ENCODE measurements at places on chromosomes 2 and 18.

DNA sequence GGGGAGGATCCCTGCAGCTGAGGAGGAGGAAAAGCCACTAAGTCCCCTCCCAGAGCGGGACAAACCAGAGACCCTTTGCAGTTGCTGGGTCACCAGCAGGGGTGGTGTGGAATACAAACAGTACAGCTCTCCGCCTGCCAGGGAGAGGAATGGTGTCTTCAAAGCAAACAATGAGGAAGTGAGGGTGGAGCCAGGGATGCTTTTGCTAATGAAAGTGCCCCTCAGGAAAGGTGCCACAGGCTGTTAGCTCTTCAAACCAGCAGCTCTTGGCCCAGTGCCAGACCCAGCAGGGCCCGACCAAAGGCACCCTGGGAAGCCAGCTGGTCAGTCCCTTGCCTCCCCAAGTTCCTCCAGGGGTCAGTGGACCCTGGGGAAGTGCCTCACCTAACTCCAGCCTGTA lies 102.8 kb downstream of the HIBCH start:
- peak; percentile 25 for DNase-seq

GRCh38 chr2:128868686-128869551 lies 550.3 kb upstream of the HS6ST1 start:
- peak; percentile 24 for DNase-seq

GRCh38 chr2:66641685-66642084 lies 206.8 kb downstream of the MEIS1 start:
- DNase-seq, result no peak

DNA sequence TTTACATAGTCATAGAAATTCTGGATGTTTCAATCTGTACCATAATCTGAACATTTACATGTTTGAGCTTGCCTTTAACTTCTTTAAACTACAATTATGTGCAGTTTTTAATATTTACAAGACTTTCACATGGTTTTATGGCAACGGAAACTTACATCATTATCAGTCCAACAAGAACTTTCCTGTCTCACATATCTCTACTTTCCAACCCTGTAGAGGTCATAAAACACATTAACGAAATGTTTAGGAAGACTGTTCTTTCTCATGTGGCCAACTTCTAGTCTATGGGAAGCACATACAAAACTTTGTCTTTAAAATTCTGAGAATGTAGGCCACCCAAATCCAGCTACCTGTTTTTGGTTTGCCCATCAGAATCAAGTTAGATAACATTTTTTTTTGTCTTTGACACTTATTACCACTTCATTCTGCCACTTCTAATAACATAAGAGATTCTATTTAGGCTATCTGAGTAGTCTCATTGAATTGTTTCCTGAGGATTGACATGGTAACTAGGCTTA lies 693.2 kb downstream of the KCNJ3 start:
- no peak for DNase-seq

GRCh38 chr2:215352602-215353001 lies 40.7 kb downstream of the ATIC start:
- no peak for DNase-seq

DNA sequence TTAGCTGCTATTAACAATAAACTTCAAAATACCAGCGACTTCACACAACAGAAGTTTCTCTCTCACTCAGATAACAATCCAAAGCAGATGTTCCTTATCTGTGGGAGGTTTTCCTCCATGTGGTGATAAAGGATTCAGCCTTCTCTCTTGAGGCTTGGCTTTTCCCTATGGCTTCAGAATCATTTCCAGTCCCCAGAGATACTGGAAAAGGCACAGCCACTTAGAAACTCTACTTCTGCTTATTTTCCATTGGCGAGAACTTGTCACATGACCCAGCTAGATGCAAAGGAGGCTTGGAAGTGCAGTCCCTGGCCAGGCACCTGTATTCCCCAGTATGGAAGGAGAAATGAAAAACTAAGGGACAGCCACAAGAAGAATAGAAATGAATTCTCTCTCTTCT lies 344.8 kb downstream of the MTX2 start:
- DNase-seq, result no peak

GRCh38 chr18:56982766-56983165 lies 164.1 kb upstream of the BOD1L2 start:
- DNase-seq, result no peak

GRCh38 chr2:406876-407275 lies 119.0 kb upstream of the ALKAL2 start:
- no peak for DNase-seq

DNA sequence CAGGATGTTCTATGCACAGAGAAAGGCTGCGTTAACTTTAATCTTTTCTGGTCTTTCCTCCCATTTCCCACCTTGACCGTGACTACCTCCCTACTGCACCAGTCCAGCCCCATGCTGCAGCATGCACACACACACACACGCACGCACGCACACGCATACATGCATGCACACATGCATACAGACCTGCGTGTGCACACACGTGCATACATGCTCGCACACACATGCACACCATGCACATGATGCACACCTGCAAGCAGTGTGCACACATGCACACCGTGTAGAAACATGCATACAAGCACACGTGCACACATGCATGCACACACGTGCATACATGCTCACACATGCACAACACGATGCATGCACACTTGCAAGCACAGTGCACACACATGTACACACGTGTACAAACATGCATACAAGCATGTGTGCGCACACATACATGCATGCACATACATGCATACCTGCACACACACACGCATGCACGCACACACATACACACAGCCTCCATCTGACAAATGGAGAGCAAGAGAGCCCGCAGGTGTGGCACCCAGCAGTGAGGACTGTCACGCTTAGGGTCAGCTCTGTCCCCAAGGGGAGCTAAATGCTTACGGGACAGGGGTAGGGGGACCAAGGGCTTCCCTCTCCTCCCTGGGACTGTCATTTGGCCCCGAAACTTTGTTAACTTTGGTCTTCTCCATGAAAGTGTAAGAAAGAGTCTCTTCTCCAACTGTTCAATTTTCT lies 18.2 kb downstream of the SNORC start:
- no peak for DNase-seq

- peak; percentile 60 for DNase-seq
These were observed 6.8 kb downstream of the WDPCP start for GRCh38 chr2:63581298-63581961.
